ENCODE measurements at places on chromosomes 13 and 19.

GRCh38 chr13:111295886-111296285 is 24.6 kb upstream of the TEX29 start:
- no peak for DNase-seq

DNA sequence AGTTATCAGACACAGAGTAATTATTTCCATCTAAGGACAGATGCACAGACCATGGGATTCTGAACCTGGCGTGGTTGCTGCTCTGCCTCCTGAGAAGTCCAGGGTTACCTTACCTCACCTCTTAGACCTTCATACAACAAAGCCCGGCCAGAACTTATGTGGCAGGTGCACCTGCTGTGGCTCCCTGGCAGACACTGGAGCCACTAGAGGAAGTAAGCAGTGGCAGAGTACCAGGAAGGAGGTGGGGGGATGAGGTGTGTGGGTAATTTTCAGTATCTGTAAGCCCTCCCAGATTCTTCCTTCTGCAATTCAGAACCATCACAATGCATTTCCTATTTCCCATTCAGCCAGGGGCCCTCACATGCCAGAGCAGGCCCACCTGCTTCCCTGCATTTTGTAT is 106.1 kb upstream of the DOCK9 start:
- DNase-seq = no peak

GRCh38 chr13:76148926-76149325 is 512.8 kb downstream of the LMO7 start:
- DNase-seq = no peak

GRCh38 chr13:46195016-46195415 is 13.0 kb upstream of the LCP1 start:
- DNase-seq = no peak

DNA sequence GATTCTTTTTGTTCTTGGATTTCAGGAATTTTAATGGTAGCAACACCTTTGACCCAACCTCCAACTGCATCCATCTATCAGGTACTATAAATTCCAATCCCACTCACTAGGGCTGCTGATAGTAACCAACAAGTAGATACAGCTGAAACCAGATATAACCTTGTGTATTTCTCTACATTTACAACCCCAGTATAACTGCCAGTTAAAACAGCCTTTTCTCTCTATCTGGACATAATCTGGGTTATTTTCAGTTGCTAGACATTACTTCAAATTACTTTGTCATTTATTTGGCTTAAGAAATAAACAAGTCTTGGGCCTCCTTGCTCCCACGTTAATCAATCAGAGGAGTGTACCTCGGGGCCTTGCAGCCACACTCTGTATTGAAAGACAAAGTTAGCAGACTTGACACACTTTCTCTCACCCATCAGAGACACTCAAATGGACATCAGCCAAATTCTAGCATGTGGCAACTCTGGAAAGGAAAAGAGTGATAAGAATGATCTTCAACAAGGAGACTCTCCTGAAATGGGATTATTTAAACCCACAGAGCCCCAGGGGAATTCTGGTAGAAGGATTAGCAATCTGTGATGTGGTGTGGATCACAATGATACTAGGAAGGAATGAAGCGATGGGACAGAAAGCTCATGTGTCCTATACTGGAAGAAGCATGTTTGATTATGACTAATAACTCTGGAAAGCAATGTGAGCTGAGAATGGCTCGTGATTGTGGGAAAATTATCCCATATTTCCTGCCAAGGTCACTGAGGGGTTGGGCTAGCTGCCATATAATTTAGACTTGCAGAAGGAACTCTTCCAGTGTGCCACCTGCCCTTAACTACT is 157.5 kb downstream of the FLT1 start:
- no peak for DNase-seq

DNA sequence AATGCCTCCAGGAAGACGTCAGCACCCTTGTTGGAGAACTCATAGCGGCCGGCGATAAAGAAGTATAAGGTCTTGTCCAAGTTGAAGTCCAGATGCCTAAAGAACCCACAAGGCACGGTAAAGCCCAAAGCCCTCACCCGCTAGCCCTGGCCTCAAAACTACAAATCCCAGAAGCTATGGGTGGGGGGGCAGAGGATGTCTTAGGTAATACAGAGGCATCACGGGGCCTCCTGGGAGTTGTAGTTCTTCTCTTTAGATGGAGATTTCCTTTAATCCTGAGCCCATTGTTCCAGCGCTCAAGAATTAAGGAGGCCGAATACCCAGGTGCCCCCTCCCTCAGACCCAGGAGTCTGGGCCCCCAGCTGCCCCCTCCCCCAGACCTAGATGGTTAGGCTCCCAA is 10.8 kb downstream of the GYS1 start:
- DNase-seq = no peak

GRCh38 chr13:37561031-37561430 is 37.5 kb downstream of the POSTN start:
- no peak for DNase-seq

- no peak for DNase-seq
Observed at GRCh38 chr13:20559659-20560356, 7.1 kb upstream of the IFT88 start.

- no peak for DNase-seq
Observed at GRCh38 chr19:10640361-10640760, 13.8 kb upstream of the ILF3 start.

- DNase-seq = no peak
Observed at GRCh38 chr13:21361706-21362105, 97.4 kb downstream of the ZDHHC20 start.

DNA sequence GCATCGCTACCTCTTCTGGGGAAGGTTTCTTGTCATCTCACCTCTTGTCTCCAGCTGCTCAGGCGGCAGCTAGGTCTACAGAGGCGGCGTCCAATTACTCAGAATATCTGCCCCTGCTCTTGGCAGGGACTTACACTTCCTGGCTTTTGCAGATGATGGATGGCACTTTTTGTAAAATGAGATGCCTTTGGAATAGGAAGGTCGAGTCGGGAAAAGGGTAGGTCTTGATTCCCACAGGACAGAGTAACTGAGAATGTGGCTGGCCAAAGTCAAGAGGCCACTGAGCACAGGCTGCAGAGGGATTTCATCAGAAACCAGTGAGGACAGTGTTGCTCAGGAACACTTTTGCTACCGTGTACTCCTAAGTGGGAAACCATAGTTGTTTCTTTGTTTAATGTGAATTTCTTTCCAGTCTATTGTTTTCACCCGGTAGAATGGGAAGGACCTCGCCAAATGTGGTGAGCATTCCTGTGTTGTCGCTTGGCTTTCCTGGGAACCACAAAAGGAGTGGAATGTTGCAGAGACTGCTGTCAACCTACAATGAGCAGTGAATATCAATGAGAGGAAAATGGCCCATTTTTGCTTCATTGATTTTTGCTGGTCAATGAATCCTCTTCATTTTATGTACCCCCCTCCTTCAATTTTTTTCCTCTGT is 383.7 kb downstream of the HS6ST3 start:
- no peak for DNase-seq

- peak; percentile 75 for DNase-seq
Observed at GRCh38 chr19:17522988-17523872, 11.8 kb downstream of the PGLS start.

DNA sequence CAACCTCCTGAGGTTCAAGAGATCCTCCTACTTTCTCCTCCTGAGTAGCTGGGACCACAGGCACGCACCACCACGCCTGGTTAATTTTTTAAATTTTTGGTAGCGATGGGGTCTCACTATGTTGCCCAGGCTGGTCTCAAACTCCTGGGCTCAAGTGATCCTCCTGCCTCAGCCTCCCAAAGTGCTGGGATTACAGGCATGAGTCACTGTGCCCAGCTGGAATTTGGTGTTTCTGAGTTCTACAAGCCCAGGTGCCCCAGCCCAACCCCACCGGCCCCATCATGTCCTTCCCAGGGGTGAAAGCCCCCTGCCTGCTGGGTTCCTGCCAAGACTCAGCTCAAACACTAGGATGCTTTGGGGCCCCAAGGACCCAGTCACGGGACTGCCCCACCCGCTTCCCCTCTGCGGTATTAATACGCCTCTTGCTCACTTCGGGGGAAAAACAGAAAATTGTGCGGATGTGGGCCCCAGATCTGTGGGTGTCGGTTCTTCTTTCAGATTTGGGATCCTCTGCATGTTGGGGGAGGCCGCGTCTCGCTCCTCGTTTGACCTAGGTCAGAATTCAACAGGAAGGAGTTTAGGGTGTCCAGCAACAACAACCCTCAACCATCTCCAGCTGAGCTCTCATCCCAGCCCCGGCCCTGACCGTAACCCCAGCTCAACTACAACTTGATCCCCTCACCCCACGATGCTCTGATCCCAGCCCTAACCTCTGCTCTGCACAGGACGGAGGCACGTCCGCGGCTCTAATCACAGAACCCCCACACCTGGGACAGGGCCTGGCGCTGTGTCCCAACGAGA is 3.7 kb upstream of the FCER2 start:
- DNase-seq = peak; percentile 33

DNA sequence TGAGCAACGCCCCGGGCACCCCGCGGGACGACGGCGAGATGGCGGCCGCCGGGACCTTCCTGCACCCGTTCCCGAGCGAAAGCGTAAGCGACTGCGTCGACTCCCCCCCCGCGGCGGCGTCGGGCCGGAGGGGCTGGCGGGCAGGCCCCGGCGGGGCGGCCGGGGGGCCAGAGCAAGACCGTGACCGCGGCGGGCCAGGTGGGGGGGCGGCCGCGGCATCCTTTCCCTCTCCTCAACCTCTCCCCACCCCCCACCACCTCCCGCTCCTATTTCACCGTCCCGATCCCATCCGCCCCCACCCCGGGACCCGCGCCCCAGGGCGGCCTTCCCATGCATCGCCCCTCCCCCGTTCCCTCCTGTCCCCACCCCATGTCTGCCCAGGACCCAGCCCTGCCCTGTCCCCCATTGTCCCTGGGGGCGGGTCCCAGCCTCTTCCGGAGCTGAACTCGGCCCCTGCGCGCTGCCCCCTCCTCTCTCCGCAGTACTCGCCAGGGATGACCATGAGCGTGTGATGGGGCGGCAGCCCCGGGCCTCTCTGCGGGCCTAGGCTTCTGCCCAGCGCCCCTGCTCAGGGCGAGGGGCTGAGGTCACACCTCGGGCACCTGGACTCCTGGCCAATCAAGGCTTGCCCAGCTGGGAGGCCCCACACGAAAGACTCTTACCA is 4.1 kb downstream of the ISYNA1 start:
- DNase-seq = no peak

DNA sequence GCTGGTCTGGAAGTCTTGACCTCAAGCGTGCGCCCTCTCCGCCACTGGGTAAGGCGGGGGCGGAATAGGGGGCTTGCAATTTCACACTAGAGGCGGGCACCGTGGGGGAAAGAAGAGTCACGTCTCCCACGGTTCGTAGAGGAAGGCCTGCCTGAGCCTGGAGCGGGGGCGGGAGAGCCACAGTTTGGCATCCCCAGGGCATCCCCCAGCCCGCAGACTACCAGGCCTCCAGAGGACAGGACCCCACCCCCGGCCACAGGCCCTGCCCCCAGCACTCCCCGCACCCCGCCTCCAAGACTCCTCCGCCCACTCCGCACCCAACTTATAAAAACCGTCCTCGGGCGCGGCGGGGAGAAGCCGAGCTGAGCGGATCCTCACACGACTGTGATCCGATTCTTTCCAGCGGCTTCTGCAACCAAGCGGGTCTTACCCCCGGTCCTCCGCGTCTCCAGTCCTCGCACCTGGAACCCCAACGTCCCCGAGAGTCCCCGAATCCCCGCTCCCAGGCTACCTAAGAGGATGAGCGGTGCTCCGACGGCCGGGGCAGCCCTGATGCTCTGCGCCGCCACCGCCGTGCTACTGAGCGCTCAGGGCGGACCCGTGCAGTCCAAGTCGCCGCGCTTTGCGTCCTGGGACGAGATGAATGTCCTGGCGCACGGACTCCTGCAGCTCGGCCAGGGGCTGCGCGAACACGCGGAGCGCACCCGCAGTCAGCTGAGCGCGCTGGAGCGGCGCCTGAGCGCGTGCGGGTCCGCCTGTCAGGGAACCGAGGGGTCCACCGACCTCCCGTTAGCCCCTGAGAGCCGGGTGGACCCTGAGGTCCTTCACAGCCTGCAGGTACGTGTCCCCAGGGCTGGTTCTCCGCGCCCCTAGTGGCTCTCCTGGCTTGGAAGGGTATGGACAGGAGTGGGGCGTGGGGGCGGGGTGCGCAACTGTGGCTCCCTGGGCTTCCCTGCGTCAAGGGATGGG is at the start of gene ANGPTL4:
ANGPTL4 (plus strand) TSS at position 353 of the 969 bp plus-strand sequence; CDS start at position 520, 167 bp downstream.
- peak; percentile 49 for DNase-seq

GRCh38 chr13:55467476-55467875 is 1673.2 kb upstream of the PRR20A start:
- no peak for DNase-seq

GRCh38 chr13:36436811-36437210 is 4.5 kb downstream of the CCNA1 start:
- no peak for DNase-seq

- DNase-seq = no peak
Observed at GRCh38 chr19:32945260-32945659, 26.5 kb downstream of the CEP89 start.

- DNase-seq = no peak
Observed at GRCh38 chr19:375395-376110, 31.0 kb upstream of the MIER2 start.

- DNase-seq = no peak
Observed at GRCh38 chr19:49861107-49861506, 6.3 kb downstream of the PNKP start.

GRCh38 chr19:13315495-13315894 is 165.3 kb downstream of the IER2 start:
- DNase-seq = peak; percentile 66

- no peak for DNase-seq
Observed at GRCh38 chr13:98868932-98869331, 108.9 kb downstream of the DOCK9 start.

- peak; percentile 56 for DNase-seq
Observed at GRCh38 chr13:81051873-81052272, 710.9 kb upstream of the SPRY2 start.

DNA sequence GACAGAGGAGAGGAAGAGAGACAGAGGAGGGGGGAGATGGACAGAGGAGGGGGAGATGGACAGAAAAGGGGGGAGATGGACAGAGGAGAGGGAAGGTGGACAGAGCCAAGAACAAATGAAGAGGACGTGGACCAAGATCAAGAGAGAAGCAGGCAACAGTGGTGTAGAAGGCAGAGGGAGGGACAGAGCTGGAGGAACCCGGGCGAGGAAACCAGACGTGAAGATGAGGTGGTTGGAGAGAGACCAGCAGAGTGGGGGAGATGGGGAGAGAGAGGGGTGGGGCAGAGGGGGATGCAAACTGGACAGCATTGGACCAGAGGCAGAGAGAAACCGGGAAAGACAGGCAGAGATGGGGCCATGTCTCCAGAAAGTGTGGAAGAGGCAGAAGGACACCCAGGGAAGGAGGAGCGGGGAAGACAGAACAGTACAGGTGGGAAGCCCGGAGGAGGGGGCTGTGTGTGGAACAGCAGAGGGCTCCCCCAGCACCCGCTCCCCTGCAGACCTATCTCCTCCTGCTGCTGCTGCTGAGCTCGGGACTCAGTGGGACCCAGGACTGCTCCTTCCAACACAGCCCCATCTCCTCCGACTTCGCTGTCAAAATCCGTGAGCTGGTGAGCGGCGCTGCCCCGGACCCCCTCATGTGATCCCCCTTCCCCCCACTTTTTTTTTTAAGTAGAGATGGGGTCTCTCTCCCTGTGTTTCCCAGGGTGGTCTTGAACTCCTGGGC is 1.3 kb downstream of the FLT3LG start:
- DNase-seq = no peak

DNA sequence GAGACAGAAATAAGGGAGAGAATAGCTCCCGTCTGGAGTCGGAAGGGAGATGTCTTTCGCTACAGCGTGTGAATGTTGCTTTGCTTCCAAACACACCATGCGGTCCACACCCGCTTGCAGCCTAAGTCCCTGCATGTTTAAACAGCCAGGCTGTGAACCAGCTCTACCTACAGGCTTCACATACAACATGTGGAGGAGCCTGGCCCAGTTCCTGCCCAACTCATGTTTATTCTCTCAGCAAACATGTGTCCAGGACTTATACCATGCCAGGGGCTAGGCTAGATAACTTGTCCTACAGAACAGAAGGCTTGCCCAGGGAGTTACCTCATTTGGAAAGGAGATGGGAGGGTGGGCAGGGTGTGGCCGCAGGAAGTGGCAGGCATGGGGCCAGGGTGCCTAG is 181.5 kb downstream of the FOXO1 start:
- DNase-seq = no peak
